Stimulated activated naive CD4-positive, alpha-beta T cell (primary cell): ENCODE measurements at places on chromosomes 7 and 10.

DNA sequence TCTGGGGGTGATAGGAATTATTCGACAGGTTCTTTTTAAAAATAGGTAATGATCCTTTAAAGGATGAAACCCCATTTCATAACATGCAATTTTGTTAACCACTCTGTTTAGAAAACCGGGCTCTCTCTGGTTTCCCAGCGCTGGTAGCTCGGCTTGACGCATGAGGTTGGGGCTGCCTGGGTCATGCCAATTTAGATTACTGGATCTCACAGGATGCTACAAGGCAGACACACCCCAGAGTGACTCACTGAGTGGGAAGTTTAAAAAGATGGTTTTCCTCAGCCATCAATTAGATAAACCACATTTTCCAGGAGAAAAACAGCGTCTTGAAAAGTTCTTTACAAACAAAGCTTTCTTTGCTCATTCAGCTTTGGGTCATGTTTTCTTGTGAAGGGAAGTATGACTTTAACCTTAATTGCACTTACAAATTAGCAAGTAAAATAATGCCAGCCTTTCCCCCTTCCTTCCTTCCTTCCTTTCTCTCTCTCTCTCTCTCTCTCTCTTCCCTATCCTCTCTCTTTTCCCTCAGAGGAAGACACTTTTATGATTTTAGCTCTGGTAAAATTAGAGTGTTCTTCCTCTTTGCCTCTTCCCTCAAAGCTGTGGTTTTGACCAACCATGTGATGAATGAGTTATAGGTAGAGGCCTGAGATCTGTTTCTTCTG lies 99.8 kb downstream of the EPDR1 start:
- no peak for DNase-seq

DNA sequence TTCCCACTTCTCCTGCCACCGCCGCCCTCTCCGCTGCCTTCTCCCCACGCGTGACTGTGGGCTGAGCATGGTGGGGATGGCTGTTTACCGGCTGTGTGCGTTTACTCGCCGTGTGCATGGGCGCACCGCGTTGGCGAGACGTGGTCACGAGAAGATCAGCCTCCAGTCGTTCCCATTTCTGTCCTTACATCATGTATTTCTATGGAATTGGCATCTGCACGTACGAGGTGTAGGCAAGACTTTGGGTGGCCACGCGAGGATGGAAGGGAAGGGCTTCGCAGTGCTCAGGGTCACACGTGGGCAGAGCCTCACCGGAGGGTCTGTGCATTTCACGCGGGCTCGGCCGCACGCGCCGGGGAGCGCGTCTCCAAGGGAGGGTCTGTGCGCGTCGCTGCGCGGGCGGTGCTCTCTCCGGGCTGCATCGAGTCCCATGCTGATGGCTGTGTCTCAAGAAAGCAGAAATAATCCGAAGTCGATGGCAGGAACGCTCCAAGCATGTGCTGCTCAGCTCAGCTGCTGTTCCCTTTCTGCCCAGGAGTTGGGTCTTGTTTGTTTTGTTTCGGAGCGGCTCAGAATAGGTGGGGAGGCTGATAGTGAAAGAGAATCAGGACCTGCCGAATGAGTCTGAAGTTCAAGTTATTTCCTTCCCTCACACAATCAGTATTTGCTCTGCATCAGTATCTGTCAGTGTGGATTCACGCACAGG lies 973 bp downstream of the CAMK1D start:
- peak; percentile 37 for DNase-seq

- DNase-seq, result no peak
These were observed at the start of gene ABLIM1 for GRCh38 chr10:114658175-114658574. TSS of gene ABLIM1 (minus strand) at chr10:114658275. CDS start at chr10:114658200, 75 bp downstream.

GRCh38 chr10:69692267-69692666 lies 62.2 kb downstream of the FAM241B start:
- no peak for DNase-seq
